ENCODE measurements at places on chromosomes 5 and 9.

GRCh38 chr9:135221576-135221950, 134.1 kb downstream of the OLFM1 start:
- DNase-seq = no peak

- DNase-seq = no peak
Observed at GRCh38 chr5:124057724-124058231, 545.8 kb downstream of the CSNK1G3 start.

DNA sequence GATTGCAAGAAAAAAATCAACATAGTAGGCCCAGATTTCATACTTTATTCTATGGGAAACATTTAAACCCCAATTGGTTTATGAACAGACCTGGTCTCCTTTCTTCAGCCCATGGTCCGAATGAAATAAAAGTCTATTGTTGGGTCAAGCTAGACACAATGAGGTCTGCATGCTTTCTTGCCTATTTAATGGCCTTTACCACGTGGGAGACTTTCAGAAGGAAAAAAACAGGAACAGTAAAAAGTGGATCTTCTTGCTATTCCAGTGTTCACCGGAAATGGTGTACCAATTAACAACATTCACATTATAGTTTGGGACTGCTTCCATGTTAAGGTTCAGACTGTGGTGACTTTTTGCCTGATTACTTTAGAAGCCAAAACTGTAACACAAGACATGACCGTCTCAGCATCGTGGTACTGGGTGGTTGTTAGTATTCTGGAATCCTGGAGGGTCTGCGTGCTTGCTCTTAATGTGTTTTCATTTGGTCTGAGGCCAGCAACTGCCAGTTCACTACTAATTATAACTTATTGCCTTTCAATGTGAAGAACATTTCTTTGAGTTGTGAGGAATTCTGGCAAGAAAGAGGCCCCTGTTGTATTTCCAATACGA, 85.4 kb upstream of the PRRC1 start:
- no peak for DNase-seq

DNA sequence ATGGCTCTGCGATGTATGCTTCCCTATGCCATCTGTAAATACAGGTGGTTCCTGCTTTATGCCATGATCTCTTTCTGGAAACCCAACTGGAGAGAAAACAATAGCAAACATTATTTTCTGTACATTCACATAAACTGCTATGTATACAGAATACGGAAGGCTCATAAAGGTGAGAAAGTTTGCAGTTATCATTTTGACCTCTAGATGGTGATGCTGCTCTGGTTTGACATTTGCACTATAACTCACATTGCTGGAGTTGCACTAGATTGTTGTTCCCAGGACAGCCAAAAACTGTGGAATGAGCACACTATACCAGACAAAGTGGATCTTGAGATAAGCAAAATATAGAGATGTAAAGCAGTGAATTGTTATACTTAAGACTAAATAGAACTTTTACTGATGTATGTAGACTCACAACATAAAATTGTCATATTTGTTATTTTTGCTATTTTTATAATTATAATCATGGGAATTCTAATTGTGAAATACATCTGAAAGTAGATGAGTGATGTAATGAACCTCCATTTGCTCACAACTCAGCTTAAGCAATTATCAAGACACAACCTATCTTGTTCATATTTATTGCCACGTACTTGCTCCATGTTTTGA, 246.5 kb downstream of the PTPRD start:
- DNase-seq = no peak

DNA sequence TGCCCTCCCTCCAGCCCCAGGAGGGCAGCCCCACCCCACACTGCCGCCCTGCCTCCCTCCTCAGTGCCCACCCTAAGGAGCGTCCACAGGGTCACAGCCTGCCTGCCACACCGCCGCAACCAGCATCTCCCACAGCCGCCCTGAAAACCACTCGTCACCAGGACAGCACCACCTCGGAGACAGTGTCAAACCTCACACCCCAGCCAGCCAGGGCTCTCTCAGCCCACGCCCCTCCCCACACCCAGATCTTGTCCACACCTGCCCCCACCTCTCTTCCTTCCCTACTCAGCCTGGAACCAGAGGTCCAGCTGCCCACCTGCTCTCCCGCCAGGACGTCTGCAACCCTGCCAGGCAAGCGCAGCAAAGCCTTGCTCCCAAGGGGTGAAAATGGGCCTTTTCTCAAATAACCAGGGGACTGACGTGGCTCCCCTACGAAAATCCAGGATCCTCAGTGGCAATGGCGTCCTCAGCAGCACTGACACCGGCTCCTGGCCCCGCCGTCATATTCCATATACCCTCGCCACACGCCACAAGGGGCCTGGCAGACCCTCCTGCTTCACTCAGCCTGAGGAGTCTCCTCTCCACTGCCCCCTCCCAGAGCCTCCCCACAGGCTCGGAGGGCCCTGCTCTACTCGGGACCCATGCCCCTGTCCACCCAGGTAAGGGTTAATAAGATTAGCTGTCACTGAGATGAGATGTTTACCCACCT, 71.0 kb upstream of the ADAMTS2 start:
- DNase-seq = no peak

GRCh38 chr9:90000925-90001324, 396.1 kb downstream of the GADD45G start:
- no peak for DNase-seq

DNA sequence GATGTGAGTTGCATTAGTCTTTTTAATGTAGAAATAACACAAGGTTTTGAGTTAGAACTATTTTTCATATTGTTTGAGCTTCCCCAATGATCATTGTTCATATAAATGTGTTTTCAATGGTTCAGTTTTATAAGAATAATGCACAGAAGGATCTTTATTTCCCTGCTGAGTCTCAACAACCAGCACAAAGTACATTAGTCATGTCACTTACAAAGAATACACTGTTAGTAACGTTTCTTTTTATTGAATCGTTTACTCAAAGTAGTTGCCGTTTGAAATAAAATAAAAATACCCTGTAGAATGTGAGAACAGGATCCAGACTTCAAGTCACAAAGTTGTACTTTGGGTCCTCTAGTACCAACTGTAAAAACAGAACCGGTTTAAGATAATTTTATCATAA, 41.5 kb downstream of the ERCC8 start:
- no peak for DNase-seq

- DNase-seq = no peak
Observed at GRCh38 chr5:94778299-94778698, 159.8 kb downstream of the SLF1 start.

GRCh38 chr9:134002796-134003195, 10.7 kb upstream of the VAV2 start:
- no peak for DNase-seq

- no peak for DNase-seq
Observed at GRCh38 chr9:132942541-132943182, 1.8 kb downstream of the TSC1 start.

DNA sequence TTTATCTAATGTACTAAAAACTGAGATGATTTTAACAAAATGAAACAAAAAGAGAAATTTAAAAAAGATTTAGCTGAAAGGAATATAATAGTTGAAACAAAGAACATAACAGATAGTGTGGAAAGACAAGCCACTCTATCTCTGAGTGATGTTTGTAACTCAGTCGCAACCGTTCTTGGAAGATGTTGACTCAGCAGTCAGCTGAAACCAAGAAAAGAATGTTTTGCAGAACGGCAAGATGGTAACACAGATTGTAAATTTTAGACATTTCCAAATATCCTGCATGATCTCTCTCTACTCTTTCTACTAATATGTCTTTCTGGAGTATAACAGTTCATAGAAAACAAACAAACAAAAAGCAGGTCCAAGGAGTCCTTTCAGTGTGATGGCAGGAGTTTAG, 746.1 kb upstream of the CDH6 start:
- no peak for DNase-seq

DNA sequence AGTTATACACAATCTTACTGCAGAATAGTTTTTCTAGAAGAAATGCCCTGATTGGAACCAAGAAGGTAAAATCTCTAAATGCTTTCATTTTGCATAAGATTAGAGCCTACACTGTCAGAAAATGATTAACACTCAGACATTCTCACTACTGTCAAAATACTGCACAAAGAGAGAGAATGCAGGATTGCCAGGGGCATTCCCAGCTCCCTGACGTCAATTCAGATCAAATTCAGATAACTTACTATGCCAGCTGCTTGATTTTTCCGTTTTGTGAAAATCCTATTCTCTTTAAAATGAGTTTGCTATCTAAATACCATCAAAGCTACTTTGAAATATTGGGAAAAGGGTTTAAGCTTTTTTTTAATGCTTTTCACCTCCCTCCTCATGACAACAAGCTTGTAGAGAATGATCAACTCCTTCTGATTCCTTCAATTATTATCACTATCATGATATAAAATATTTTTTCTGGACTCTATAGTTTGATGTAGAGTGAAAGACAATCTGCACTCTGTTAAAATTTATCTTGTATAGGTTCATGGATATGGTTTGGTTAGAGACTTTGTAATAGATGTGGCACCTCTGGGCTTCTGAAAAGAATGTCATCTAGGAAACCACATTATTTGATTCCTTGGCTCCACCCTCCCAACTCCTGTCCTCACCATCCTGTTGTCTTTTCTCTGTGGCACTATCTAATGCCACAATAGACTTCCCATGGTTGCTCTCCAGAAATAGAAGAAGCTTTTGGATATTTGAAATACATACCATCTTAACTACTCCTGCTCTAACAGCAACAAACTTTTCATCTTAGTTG, 407.7 kb downstream of the PDE4D start:
- DNase-seq = no peak

- DNase-seq = no peak
Observed at GRCh38 chr5:124583469-124584350, 162.7 kb downstream of the ZNF608 start.

DNA sequence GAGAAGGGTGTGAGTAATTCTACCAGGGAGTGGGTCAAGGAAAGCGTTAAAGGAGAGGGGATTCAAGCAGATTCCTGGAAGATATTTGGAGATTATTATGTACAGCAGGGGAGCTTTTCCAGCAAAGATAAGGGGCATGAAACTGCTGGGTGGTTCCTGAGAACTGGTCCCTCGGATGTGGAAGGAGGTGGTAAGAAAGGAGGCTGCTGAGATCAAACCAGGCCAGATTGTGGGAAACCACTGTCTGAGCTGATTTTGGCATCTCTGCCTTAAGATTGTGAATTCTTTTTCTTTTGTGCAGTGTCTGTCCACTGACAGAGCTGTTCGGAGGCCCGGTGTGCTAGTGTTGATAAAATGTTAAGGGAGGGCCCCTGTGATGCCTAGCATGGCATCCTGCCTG, 45.4 kb downstream of the SNX30 start:
- no peak for DNase-seq

DNA sequence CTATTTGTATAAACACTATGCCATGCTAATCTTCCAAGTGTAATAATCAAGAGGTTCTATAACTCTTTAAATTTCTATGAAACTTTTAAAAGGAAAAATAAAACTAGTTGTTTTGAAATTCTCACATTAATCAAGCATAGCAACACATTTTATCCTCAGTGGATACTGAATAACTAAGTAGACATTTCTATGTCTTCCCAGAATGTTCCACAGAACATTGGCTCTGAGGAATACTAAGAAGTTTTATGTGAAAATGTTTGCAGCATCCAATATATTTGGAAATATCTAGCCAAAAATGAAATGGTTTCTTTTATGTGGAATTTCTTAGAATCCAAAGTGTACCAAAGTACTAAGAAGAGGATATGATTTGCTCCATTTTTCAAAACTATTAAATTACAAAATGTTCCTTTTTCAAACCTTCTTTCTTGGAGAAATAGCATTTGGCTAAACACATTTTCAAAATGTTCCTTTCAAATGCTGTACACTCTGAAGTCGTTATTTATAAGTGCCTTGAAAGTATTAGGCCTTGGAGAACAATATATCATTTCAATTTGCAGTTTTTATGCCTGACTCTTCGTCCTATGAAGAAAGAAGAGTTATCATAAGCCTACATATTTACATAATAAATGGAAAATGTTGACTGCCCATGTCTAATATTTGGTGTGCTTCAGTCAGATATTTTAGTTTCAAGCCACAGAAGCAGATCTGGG, 175.6 kb upstream of the COX7C start:
- DNase-seq = no peak

DNA sequence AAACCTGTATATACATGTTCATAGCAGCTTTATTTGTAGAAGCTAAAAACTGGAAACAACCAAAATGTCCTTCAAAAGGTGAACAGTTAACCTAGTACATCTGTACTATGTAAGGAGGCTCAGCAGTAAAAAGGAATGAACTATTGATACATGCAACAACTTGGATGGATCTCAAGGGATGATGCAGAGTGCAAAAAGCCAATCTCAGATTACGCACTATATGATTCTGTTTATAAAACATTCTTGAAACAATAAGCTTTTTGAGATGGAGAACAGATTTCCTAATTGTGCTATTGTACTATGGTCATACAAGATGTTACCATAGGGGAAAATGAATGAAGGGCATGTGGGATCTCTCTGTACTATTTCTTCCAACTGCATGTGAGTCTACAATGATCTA, 88.9 kb downstream of the PAM start:
- no peak for DNase-seq

DNA sequence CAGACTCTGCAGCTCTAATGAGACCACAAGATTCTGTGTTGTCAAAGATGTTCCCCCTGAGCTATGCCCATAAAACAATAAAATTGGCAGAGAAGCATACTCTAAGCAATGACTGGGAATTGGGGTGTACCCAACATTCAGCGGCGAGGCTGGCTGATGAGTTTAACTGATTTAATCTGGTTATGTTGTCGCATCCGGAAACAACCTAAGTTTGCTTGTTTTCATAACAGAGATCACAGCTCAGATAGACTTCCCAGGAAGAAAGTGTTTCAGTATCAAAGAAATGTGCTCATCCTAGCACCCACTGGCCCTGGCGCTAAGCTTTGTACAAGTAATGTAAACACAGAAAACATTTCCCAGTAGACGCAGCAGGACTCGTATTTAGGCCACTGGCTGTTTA, 7.4 kb downstream of the SEMA5A start:
- DNase-seq = no peak

DNA sequence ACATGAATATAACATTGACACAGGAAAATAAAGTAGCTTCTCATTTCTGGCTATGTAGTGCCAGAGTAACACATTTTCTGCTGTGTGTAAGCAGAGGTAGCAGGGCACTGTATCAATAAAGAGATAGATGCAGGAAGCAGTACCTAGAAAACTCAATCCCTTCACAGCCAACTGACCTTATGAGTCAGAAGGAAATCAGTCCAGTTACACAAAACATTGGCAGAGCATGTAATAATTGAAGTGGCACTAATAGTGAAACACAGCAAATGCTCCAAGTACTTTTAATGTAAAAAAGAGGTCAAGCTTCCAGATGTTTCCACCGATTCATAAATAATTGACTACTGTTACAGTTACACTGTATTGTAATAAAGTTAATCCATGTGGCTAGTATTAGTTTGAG, 706.6 kb downstream of the EFNA5 start:
- no peak for DNase-seq

DNA sequence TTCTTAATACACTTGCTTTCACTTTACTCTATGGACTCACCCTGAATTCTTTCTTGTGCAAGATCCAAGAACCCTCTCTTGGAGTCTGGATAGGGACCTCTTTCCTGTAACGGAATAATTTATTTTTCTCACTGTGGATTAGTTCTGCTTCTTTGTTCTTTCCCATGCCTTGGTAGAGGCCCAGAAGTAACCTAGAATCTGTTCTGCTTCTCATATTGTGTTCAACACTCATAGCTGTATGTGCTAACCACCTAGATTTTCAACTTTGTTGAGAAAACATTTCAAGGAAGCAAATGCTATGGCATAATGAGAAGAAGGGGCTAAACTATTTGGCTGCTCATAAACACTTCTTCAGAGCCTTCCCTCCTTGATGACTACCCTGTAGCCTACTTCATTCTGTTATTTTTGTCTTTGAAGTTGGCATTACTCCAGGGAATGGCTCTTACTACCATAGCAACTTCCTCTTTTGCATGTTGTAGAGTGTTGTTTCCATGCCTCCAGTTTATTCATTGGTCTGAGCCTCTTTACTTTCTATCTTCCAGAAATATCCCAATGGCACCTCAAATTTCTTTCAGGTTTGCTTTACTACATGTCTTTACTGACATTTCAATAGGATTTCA, 74.3 kb downstream of the KIAA0825 start:
- DNase-seq = no peak
